ENCODE measurements at places on chromosomes 4 and X. TPM values are rescaled to one million over a fixed set of nuclear protein-coding genes. Genes with fewer than 3 reads are reported as not detected.
A peak's percentile ranks its signal among the peaks of the same experiment; 100 is the strongest.

GRCh38 chrX:135273162-135273561 is 21.3 kb downstream of the ETDA start:
- DNase-seq: no peak

ERCC6L gene
- polyA plus RNA-seq: 13.9 TPM

LONRF3 gene
- not detected for polyA plus RNA-seq

CXCL13 gene
- polyA plus RNA-seq: not detected

DNA sequence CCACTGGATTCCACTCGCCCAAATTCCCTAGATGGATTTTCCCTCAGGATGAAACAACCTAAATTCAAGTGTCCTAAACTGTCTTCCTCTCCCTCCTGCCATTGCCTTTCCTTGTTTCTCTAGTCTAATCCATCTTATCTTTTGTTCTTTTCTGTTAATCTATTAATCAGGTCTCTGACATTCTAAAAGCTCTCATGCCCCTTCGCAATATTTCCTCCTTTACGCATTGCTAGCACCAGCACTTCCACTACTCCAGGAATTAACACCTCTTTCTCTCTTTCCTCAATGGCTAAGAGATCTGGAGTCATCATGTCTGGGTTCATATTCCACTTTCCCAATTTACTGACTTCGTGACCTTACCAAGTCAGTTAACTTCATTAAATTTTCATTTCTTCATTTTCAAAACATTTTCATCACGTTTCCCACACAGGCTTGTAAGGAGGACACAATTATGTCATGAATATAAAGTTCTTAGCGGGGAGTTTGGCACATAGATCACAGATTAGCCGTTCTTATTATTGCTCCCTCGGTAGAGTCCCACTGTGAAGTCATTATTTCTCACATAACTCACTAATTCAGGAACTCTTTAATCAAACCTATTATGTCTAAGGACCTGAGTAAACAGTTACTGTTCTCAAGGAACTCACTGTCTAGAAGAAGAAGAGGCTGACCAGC is 45.3 kb downstream of the FAT4 start:
- no peak for DNase-seq

DNA sequence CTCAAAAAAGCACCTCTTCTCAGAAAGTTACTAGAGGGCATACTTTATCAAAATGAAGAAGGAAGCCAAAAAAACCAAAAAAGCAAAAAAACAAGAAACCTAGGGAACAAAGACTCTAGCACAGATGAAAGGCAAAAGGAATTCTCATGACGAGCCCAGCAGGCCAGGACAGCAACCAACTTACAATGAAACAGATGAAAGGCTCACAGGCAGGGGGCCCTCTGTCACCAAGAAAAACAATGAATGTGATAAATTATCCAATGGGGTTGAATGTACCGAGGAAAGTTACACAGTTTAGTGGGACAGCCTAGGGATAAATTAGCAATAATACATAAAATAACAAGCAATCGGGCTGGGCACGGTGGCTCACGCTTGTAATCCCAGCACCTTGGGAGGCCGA is 79.0 kb downstream of the GPR82 start:
- DNase-seq: no peak

DNA sequence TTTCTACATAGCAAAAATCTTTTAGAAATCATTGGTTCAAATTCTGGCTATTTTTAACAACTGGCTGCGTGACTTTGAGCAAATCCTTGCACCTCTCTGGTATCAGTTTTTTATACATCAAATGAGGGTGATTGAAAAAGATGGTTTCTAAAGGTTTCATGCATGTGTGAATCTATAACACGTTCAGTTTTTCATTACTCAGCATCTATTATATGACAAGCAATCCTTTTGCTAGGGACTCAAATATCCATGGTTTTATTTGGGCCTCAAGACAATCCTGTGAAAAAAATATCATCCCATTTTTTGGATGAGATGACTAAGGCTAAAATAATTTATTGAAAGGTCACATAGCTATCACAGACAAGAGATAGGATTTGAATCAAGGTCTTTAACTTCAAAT is 884 bp downstream of the HEPH start:
- DNase-seq: no peak

DNA sequence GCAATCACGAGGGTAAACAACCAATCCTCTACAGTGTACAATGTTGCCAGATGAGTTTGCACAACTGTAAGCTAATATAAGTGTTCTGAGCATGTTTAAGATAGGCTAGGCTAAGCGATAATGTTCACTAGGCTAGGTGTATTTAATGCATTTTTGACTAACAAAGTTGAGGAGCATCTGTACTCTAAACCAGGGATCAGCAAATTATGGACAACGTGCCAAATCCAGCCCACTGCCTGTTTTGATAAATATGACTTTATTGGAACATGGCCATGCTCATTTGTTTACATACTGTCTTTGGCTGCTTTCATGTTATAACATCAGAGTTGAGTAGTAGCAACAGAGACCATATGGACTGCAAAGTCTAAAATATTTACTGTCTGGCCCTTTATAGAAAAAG is 46.3 kb upstream of the ARHGEF6 start:
- no peak for DNase-seq

GRCh38 chr4:57418133-57418532 is 307.9 kb upstream of the IGFBP7 start:
- no peak for DNase-seq

- no peak for DNase-seq
Observed at GRCh38 chr4:74157154-74157553, 764 bp upstream of the MTHFD2L start.

DNA sequence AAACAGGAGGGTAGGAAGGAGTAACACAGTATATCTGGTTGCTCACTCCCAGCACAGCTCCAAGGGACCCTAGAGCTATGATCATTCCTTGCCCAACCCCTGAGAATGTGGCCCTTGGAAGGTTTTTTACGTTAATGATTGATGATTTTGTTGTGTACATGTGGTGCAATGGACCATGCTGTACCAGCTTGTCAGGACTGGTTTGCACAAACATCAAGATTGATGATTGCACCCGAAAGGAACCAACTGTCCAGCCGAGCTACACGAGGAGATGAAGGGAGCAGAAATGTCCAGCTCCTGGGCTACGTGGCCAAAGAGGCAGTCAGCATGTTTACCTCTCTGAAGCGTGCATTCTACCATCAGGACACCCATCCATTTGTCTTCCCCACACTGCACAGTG is 83.2 kb upstream of the USP9X start:
- no peak for DNase-seq

DNA sequence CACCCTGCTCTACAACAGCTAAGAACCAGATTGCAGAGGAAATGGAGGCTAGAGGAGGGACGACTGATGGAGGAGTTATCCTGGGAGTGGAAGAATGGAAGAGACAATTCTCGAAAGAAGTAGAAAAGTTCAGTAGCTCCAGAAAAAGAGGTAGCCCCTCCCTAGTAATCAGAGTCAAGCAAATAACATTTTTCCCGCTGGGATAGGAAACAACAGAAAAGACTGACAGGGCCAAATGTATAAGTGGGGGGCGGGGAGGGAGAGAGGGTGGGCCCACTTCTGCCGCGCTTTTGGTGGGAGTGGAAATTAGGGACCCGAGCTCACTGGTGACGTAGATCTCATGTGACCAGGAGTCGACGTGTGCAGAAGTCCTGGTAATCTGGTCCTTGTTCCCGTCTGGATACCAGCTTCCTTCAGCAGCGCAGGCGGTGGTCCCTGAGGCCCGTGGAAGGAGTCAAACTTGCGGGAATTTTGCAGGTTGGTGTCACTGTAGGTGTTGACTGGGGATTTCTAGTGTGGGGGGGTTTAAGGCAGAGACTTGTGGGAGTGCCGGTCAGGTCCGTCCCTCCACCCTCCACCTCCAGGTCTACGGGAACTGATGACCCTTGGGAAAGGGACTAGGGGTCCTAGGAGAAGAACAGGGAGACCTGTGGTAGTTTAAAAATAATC is at the start of gene TCEAL9:
TSS of gene TCEAL9 (plus strand) at position 377 of the 669 bp plus-strand sequence. CDS start 1,179 bp downstream, outside the sequence.
- no peak for DNase-seq

GRCh38 chr4:78057135-78057599 is at the start of gene FRAS1:
Gene FRAS1, plus strand, starts transcription at chr4:78057323. Its CDS starts 687 bp downstream, at chr4:78058010.
- no peak for DNase-seq

GAGE12H gene
- not detected for polyA plus RNA-seq

DNA sequence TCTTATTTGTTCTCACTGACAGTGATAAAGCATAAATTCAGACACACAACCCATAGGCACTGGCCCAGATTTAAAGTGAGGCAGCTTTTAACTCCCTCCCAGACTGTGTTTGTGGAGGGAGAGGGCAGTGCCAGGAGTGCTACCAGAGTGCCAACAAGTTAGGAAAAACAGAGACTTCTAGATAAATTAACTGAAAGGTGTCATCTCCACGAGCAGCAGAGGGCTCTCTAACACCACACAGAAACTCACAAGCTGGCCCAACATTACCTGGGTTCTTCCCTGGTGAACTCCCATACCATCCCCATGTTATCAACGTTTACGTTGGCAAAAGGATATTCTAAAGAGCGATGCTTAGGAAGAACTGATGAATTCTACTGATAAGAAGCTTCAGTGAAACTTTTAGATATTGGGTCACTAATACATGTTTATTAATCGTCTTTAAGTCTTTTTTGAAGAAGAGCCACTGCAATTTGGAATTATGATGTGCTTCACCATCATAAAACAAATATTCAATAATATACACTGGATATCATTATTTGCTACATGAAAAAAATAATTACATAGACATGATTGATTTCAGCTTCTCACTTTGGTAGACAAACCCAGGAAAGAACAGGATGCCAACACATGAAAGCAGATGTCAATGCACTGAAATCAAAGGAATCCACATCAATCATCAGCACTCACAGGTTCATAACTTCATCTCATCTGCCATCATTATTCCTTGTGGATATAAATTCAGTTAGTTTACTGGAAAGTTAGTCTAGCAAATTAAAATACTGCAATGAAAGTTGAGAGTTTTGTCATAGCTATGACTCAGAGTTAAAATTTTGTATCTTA is 121.2 kb upstream of the NAP1L5 start:
- peak; percentile 15 for DNase-seq

- DNase-seq: no peak
Observed at GRCh38 chr4:10413177-10413576, 44.0 kb downstream of the ZNF518B start.

- DNase-seq: peak; percentile 5
Observed at GRCh38 chr4:84146300-84146959, 352.7 kb downstream of the NKX6-1 start.

TENT5D gene
- polyA plus RNA-seq: not detected

- no peak for DNase-seq
Observed at GRCh38 chrX:65480960-65481359, 53.6 kb downstream of the LAS1L start.

- no peak for DNase-seq
Observed at GRCh38 chr4:6987588-6987961, 55.6 kb upstream of the TADA2B start.

MAGEA2 gene
- polyA plus RNA-seq: not detected

GRCh38 chrX:132576939-132577338 is 88.1 kb upstream of the MBNL3 start:
- DNase-seq: no peak

DNA sequence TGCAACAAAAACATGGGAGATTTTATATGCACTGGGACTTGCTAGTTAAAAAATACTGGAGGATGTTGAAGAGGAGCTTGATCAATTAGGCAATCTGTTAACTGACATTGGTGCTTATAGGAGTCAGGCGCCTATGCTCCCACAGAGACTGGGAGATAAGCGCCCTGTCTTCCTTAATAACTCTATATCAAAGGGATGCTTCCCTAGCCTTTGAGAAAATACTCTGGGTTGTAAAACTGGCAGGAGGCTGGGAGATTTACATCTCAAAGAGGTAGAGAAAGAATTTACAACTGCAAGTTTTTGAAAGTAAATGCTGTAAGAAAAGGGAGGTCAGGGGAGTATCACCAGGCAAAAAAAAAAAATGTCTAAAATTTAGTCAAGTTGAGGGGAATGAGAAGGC is 325.4 kb downstream of the PCDH10 start:
- DNase-seq: no peak

Data from GM12878 (cell line).